Activated T-cell treated with anti-CD3 and anti-CD28 coated beads for 1 hour (primary cell): ENCODE measurements at places on chromosomes 1 and 21.

DNA sequence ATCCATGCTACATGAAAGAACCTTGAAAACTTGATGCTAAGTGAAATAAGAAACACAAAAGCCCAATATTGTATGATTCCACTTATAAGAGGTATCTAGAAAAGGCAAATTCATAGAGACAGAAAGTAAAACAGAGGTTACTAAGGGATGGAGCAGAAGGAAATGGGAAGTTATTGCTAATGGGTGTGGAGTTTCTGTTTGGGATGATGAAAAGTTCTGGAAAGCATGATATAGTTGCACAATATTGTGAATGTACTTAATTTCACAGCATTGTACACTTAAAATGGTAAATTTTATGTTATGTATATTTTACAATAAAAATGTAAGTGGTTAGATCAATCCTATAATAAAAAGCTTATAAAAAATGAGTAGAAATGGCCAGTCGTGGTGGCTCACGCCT is 1.6 kb upstream of the NECAP2 start:
- DNase-seq, result no peak

GRCh38 chr21:41726970-41727783 is 39.7 kb downstream of the RIPK4 start:
- DNase-seq, result no peak

- no peak for DNase-seq
Observed at GRCh38 chr1:55046871-55047270, 7.5 kb downstream of the PCSK9 start.

DNA sequence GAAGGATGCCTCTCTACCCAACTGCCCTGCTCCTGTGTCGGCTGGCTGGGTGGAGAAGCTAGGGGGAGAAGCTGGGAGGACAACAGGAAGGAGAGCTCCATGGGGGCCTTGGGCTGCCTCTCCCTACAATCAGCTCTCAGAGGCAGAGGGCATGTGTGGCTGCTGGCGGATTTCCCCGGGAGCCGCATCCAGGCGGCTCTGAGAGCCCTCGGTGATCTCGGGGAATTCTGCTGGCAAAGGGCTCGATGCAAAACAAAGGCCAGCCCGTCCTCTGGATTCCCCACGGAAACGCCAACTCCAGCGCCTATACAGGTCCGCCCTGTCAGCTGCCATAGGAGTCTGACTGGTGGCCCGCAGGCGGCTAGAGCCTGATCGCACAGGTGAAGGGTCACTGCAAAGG is 26.4 kb upstream of the EVA1B start:
- DNase-seq, result no peak

- no peak for DNase-seq
Observed at GRCh38 chr1:219945795-219946194, 17.4 kb upstream of the SLC30A10 start.

DNA sequence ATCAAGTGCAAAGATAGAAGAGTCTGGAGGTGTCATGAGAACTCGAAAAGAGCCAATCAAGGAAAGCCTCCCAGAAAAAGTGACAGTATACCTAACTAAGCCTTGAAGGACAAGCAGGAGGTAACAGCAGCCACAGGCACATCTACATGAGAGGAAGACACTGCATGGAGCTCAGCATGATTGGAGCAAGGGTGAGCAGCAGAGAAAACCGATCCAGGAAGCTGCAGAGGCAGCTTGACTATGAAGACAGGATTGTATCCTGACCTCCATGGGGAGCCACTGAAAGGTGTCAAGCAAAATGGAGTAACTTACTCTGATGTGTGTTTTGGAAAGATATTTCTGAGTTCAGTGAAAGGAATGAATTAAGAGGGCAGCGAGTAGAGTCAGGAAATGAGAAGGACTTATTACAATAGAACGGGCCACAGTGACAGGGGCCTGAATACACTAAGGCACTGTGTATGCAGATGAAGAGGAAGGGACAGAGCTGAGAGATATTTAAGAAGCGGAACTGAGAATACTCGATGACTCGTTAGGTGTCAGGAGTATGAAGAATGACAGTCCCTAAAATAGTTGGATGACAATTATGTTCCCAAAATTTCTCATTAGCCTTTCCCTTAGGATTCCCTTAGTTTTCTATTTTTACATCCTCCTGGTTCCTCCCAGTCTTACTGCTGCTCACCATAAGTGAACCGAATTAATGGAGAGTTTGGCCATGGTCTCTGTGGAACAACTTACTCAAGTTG is 139.3 kb upstream of the NFIA start:
- no peak for DNase-seq
